ENCODE measurements at places on chromosomes 13 and 19.

DNA sequence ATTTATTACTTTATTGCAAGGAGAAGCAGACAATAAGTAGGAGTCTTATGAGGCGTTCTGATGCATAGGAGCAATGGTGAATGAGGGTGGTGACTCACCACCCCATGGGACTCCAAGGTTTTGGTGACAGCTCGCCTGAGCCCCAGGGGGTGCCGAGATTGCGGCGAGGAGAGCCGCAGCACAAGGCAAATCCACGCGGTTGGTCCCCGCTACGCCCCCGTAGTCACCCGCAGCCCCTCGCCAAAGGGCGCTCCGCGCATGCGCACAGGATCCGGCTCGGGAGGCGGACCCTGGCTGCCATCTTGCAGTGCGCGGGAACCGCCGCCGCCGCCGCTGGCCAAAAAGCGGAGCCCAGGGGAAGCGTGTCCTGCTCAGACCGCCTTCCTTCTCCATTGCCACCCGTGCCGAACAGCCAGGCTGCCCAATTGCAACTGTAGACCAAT is at the start of gene NAA16:
NAA16 (plus strand) TSS at position 305 of the 443 bp plus-strand sequence. CDS start 262 bp downstream, outside the sequence.
- DNase-seq = peak; percentile 80

DNA sequence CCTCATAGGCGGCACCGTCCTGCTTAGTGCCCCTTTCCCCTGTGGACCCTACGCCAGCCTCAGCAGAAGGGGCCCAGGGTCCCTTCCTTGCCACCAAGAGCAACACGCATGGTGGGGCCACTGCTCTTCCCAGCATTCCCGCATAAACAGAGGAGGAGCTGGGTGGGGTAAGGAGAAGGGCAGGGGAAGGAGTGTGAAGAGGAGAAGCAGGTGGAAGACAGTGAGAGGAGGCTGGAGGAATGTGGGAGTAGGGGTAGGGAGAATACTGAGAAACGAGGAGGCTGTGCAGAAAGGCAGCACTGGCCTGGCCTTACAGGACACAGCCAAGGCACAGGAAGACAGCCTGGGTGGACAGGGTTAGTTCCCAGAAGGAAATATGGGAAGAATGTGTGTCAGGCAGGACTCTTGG is 43.9 kb downstream of the ZNF331 start:
- no peak for DNase-seq

DNA sequence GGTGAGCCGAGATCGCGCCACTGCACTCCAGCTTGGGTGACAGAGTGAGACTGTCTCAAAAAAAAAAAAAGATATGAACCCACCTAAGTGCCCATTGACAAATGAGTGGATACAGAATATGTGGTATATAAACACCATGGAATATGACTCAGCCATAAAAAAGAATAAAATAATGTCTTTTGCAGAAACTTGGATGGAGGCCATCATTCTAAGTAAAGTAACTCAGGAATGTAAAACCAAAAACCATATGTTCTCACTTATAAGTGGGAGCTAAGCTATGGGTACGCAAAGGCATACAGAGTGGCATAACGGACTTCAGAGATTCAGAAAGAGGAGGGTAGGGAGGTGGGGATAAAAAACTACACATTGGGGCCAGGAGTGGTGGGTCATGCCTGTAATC is 29.5 kb downstream of the PLA2G4C start:
- DNase-seq = no peak

- no peak for DNase-seq
These were observed 25.9 kb downstream of the RCN3 start for GRCh38 chr19:49553451-49554271.

DNA sequence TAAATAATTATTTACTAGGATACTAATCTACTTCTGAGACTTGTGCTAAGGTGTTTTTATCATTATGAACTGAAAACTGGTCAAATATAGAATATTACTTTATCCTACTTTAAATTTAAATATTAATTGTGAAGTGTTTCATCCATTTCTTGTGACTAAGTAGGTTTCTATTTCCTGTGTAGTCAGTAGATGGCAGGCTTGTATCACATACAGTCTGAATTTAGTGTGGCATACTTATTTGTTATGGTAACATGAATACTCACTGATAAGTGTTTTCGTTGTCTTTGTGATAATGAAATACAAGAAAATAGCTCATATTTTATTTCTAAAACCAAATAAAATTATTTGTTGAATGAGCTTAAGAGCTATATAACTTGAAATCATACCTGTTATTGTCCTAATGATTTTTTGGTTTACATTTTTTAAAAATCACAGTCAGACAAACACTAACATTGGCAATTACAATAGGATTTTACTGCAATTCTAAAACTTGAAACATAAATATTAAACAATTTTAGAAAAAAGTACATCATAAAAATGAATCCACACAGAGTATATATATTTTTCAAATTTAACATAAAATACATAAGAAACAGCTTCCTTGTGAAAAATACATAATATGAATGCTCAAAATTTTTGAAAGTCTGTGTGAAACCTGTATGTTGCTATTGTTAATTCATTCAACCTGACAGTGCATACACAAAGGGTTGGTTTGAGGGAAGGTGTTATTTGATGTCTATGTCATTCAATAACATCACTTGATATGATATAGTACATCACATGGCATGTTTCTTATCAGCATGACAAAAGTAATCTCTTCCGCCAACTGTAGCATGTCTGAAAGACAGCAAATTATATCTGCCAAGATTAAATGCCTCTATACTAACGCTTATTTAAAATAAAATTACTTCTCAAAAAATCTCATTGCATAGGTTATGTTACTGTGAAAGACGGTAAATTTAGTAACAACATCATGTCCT is 904.8 kb upstream of the PCDH20 start:
- DNase-seq = no peak

DNA sequence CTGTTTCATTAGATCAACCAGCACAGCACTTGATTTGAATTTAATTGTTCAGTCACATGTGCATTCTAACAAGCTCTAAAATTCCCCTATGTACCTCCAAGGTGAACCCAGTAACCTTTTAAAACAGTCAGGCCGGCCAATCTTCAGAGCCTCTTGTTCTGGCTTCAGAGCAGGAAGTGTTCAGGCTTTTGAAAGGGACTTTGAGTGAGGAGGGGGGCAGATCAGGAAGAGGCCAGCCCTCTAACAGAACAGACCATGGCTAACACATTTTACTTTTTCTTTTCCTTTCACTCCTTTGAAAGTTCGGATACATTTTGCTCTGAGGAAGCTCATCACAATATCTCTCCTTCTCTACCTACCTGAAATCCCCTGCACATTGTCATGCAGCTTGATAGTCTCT is 390.3 kb downstream of the TBC1D4 start:
- no peak for DNase-seq

All from NCI-H446 treated with DMSO at 0.1 percent for 48 hours (cell line).